ENCODE measurements at places on chromosomes 12 and 14.

- no peak for DNase-seq
Observed at GRCh38 chr14:78764240-78764639, 594.1 kb downstream of the NRXN3 start.

- DNase-seq = no peak
Observed at GRCh38 chr12:21239866-21240265, 94.9 kb downstream of the SLCO1A2 start.

- DNase-seq = no peak
Observed at GRCh38 chr12:37733856-37734255, 582.7 kb upstream of the ALG10B start.

GRCh38 chr12:131984334-131984733 lies 34.6 kb downstream of the EP400 start:
- DNase-seq = no peak

- no peak for DNase-seq
Observed at GRCh38 chr12:28770322-28770721, 378.8 kb upstream of the FAR2 start.

DNA sequence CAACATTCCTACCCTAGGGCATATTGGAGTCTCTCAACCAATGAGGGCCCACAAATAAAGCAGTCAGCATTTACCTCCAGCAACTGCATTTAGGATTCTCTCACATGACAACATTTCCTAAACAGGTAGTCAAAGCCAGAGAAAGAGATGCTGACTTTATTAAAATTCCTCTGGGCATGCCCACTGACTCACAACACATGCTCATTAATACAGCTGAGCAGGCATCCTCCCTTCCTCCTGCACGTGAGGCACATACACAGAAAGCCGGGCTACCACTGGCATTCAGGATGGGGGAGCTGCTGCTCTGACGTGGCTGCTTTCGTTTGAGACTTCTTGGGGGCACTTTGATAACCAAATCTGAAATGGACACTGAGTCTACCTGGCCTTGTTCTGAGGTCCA lies 174.1 kb downstream of the NRXN3 start:
- no peak for DNase-seq

DNA sequence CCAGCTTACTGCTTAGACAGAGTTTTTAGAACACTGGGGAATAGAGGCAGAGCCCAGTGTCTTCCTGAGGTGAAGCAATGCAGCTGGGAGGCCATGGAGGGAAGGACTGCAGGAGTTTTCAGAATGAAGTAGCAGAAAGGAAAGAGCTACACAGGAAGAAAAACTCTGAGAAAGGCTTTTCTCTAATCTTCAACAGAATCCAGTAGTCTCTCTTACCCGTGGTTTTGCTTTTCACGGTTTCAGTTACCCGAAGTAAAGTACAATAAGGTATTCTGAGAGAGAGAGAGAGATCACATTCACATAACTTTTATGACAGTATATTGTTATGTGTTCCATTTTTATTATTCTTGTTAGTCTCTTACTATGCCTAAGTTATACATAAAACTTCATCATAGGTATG lies 761.6 kb downstream of the BCL11B start:
- no peak for DNase-seq

GRCh38 chr12:124368421-124369032 lies 73.6 kb downstream of the RFLNA start:
- no peak for DNase-seq

DNA sequence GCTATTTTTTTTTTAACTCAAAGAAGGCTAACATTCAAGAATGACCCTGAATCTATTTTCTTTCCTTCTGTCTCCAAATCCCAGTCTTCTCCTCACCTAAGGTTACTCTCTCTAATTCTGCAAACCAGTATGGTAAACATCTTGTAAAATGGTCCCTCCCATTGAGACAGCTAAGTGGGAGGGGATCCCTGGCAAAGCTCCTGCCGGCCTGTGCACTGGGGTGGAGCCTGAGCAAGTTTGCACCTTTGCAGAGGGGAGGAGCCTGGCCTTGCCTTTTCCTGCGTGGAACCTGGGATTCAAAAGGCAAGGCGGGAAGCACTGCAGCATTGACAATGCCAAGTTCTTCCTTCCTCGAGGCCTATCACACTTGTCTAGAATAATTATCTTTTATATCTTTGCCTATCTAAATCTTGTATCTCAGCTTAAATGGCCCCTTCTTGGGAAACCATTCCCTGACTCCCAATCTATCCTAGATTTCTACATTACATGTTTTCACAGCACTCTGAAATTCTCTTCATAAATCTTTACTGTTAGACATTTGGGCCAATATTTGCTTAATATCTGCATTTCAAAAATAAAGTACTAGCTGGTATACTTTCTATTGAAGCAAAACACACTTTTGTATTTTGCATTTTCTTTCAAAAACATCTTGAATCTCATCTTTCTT lies 83.0 kb downstream of the EPS8 start:
- DNase-seq = no peak

DNA sequence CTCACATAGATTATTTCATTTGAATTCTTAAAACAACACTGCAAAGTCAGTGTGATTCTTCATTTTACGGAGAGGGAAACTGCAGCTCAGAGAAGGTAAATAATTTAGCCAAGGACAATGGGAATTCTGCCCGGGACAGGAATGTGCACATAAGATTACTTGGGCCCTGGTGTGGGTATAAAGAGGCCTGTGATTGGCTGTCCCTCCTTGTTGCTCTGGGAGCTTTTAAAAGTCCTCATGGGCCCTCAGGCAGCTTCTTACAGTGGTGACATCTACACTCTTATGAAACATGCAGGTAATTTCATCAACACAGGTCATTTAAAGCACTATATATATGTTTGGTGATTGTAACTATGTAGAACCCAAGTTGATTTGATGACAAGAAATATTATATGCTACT lies 100.3 kb downstream of the ESR2 start:
- DNase-seq = no peak

- no peak for DNase-seq
Observed at GRCh38 chr14:69933623-69934275, 54.5 kb downstream of the SMOC1 start.

DNA sequence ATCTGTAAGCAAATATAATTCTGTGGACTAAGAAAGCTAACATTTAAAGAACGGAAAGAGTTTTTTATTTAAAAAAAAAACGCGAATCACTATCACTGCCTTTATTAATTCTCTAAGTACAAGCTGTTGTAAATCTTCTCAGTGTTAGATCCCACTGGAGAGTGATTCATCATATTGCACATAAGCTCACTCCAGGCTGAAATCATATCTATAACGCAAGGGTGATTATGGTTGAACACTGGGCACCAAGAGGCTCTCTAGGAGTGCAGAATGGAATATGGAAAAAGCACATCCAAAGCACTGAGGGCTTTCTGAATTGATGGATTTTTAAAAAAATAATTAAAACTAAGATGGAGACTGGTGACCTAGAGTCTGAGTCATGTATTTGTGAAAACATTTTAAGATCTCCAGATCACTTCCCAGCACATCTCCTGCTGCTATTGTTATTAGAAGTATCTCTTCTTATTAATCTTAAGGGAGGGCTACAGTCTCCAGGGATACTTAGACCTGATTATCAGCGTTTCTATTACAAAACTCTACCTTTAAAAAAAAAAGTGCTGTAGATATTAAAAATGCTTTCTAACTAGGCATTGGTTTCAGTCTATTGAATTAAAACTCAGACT lies 1106.8 kb downstream of the AACS start:
- DNase-seq = no peak

- DNase-seq = no peak
Observed at GRCh38 chr12:67645126-67645525, 3.4 kb upstream of the DYRK2 start.

GRCh38 chr12:50102646-50103309 lies 1.0 kb upstream of the GPD1 start:
- no peak for DNase-seq

- DNase-seq = no peak
Observed at GRCh38 chr14:26281280-26281998, 316.4 kb downstream of the NOVA1 start.

DNA sequence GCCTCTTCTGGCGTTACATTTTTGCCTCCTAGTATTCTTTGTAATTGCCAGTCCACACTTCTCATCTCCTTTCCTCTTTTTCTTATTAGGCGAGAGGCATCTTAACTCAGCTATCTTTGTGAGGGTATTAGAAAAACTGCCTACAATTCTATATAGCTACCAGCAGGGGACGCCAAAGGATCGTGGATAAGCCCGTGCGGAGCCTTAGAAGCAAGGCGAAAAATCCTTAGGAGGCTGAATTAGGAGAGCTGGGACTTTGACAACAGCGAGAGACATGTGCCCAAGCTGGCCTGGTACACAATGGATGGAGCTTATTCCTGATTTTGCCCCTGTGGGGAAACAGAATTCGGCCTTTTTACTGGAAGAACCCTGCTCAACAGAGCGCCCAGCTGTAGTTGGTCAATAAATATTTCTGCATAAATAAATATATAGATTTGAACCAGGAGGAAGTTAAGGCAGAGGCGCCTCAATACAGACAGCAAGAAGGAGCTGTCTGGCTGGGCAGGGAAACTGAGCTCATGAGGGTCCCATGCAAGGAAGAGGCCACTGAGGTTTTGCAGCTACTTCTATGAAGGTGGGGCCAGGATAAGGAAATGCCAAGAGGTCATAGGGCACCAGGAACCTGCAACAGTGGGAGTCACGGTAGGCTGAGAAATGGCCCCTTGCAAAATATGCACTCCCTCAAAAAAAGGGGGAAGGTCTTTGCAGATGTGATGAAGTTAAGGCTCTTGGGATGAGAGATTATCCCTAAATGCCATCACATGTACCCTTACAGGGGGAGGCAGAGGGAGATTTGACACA lies 14.6 kb upstream of the RBM19 start:
- DNase-seq = peak; percentile 33

GRCh38 chr12:14157088-14157747 lies 175.8 kb upstream of the GRIN2B start:
- no peak for DNase-seq

- DNase-seq = no peak
Observed at GRCh38 chr12:127660961-127661360, 606.0 kb upstream of the TMEM132C start.

DNA sequence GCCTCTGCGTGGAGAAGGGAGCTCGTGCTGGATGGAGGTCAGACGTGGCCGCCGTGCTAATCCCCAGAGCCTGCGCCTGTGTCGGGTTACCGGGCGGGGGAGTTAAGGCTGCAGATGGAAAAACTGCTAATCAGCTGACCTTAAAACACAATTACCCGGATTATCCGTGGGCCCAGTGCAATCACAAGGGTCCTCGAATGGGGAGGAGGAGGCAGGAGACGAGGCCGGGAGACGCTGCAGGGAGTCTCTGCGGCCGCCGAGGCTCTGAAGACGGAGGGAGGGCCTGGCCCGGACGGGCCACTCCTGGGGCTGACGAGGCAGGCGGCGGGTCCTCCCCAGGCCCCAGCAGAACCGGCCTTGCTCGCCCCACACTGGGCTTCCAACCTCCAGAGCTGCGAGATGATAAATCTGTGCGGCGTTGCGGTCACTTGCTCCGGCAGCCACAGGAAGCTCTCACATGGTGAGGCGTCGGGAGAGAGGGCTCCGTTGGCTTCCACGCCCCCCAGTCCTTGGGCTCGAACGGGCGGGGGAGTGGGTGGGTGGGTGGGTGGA lies 32.9 kb upstream of the FBRSL1 start:
- no peak for DNase-seq

DNA sequence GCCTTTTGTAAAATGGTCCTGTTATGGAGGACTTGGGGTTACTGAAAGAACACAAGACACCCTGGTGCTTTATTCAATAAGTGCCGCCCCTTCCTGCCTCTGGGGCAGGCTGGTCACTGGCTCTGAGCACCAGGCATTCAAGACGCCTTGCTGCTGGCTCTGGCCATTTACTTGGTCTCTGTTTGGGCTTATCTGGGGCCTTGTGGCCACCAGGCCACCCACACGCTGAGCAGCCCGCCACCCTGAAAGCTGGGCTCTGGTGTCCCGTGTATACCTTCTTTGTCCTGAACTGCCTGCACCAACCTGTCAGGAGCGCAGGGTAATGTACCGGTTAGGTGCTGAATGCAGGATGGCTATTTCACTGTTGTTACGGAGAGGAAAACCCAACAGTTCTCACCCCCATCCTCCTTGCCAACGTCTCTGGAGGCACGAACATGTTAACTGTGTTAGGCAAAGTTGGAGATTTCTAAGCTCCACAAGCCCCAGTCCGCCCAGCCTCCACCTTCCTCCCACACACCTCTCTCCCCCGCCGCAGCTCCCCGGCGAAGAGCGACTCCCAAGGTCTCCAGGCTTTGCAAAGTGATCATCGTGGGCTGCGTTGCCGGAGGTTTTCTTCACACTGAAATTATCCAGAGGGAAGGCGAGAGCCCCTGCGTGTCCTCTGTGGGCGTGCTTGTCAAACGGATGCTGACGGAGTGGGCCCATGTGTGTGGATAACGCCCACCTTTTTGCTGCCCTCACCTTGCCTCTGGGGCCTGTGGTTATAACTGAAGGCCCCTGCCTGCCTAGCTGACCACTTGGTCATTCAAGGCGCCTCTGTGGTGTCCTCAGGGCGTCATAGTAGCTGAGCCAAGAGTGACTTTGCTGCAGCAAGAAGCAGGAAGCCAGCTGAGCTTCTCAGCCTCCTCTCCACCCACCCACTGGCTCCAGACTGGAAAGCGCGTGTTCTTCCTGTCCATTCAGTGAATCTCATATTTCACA lies 18.8 kb upstream of the BEGAIN start:
- DNase-seq = no peak

- no peak for DNase-seq
Observed at GRCh38 chr12:19561411-19561961, 122.2 kb downstream of the AEBP2 start.

DNA sequence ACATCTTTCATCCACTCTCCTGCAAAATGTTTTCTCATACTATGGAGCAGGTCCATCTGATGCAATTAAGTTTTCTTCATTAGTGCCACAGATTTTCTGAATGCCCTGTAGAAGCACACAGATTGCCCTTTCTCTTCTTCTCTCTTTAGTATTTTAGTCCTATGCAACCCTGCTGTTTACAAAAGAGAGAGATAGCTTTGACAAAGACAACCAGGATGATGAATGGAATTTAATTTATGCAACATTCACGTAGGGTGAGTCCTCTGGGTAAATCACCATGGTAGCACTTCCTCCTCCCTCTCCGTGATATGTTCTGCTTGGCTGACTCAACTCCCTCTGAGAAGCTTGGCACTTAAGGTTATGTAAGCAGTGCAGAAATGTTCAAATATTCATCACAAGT lies 400.9 kb upstream of the PDE3A start:
- no peak for DNase-seq

DNA sequence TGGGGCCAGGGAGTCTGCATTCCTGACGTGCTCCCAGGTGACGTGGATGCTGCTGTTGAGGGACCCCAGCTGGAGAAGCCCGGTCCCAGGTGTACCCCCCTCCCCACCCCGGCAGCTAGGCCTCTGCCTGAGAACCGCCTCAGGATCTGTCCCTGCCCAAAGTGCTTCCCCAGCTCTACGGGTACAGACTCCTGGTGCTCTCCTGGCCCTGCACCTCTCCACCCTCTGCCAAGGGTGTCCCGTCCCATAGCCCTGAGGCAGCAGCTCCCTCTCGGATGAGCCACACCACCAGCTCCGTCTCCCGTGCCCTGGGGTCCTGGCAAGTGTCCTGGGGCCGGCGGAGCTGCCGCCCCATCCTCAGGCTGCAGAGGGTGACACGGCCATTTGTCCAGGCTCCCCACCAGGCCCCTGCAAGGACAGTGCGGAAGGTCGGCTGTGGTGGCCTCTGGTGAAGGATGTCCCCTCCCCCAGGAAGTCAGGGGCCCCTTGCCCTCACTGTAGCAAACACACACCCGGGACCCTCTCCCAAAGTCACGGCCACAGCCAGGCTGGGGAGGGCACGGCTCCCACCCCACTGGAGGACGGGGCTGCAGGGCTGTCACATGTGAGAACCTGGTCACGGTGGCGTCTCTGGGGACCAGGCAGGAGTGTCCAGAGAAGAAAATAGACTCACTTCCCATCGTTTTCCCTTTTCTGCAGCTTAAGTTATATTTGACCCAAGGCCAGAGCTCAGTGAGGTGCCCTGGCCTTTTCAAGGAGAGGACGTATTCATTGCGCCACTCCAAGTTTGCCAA lies 74.4 kb upstream of the FBRSL1 start:
- no peak for DNase-seq

Measured in activated CD4-positive, alpha-beta T cell treated with anti-CD3 and anti-CD28 coated beads for 48 hours (primary cell).